Fibroblast of skin of right biceps (primary cell): ENCODE measurements at places on chromosomes 16 and 17.
A peak's percentile ranks its signal among the peaks of the same experiment; 100 is the strongest.

DNA sequence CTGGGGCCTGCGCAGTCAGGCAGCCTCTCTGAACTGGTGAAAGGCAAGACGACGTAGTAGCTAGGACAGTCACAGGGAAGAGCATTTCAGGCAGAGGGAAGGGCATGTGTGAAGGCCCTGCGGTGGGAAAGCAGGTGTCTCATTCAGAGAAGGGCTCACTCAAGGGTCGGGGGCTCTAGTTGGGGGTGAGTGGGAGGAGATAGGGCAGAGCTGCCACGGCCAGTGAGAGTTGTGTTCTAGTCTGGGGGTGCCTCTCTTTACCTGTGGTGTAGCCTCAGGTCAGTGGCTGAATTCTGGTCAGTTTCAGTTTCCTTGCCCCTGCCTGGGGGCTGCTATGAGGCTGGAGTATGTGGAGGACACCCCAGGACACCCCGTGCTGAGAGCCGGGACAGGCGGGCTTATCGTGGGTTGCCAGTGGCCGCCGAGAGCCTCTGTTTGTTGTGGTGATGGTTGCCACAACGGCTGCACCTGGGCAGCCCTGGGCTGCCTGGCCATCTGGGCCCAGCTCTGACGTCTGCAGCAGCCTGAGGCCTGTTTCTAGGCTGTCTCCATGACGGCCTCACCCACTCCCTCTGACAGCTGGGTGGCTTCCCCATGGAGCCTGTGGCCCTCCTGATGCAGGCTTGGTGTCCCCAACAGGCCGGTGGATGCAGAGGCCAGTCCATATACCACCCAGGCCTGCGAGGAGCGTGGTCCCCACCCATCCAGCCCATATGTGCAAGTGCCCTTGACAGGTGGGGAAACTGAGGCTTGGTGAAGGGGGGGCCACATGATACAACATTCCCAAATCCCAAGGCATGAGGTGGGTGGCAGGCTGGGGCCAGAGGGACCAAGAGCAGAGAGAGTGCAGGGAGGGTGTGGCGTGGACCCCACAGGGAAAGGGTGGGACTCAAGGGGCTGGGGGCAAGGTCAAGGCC is 10.8 kb downstream of the MAP2K3 start:
- DNase-seq: no peak

DNA sequence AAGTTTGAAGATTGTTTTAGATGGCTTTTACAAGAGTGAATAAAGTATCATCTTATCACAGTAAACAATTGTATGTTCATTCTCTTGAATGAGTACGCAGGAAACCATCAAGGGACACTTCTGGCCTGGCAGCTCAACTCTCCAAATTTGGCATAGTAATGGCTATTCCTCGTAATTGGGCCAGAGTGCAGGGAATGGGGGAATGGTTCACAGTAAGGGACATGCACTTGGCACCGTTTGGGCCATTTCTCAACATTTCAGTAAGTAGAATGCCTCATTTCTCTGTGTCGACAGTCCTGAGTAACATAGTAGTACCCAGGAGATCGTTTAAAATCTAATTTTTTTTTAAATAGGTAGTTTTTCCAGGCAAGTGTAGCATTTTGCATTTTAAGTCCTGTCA is 309.6 kb downstream of the KCNJ2 start:
- no peak for DNase-seq

- DNase-seq: peak; percentile 80
These were observed 252.3 kb downstream of the SNX29 start for GRCh38 chr16:12228602-12229499.

DNA sequence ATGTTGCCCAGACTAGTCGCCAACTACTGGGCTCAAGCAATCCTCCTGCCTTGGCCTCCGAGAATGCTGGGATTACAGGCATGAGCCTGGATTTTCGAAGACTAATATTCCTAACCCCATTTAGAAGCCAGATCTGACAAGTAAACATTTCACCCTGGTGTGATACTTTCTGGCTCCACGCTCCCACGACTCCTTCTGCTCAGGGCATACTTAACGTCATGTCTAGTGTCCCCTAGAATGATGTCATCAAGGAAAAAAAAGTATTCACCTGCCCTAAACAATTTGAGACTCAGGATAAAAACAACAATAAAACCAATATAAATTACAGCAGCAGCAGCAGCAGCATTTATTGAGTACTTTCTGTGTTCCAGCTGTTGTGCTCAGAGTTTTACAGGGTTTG is 13.2 kb downstream of the ITGB3 start:
- DNase-seq: peak; percentile 25

GRCh38 chr17:40819528-40820125 is 2.8 kb downstream of the KRT10 start:
- DNase-seq: peak; percentile 22

GRCh38 chr17:13775450-13775849 is 173.7 kb upstream of the HS3ST3A1 start:
- no peak for DNase-seq

GRCh38 chr16:80586476-80586875 is 45.7 kb downstream of the DYNLRB2 start:
- peak; percentile 43 for DNase-seq

- peak; percentile 57 for DNase-seq
These were observed 62.2 kb downstream of the DHRS7C start for GRCh38 chr17:9729034-9729650.

DNA sequence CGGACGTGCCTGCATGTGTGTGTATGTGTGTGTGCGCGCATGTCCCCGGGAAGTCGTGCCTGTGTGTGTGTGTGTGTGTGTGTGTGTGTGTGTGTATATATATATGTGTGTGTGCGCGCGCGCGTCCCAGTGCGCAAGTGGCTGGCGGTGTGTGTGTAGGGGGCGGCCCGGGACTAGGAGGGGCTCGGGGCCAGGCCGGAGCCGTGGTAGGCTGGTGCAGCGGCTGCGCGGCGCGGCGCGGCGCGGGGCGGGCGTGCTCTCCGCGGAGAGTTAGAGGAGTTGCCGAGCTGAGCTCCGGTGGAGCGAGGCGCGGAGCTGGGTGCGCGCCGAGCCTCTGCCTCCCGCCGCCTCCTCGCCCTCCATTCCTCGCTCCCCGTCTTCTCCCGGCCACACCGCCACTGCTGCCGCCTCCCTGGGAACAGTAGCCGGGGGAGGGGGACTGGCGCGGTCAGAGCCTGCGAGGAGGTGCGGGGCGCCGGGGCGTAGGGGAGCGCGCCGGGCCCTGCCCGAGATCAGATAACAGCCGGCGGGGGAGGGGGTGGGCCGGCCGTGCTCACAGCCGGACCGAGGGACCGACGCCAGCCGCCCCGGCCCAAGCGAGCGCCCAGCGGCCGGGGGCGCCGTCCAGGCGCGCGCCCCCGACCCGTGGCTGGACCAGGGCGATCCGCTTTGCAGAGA is at the start of gene KCNJ12:
KCNJ12 (plus strand) TSS at position 277 of the 678 bp plus-strand sequence. CDS start 38,986 bp downstream, outside the sequence.
- peak; percentile 22 for DNase-seq

DNA sequence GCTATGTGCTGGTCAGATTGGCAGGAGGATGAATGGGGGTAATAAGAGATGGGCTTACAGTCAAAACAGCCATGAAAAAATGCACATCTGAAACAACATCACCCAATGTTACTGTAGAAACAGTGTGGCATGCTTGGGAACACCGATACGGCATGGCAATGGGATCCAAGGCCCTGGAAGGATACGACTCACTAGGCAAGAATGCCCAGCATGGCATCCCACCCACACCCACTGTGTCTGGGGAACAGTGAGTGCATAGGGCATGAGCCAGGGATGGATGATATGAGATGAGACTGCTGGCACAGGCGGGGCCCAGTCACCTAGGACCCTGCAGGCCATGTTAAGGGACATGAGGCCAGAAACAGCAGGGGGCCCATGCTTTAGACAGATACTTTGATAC is 11.5 kb downstream of the TRIM25 start:
- DNase-seq: peak; percentile 53

- no peak for DNase-seq
These were observed 58.4 kb downstream of the TMEM100 start for GRCh38 chr17:55664287-55664686.

DNA sequence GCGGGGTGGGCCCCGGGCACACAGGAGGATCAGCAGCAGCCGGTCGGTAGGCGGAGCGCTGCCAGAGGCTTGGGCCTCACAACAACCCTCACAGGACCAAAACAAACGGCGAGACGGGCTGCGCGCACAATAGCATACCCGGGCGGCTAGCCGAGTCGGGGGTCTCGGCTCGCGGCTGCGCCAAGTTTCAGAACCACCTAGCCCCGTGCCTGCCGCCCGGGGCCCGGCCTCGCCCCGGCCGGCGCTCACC is 732 bp downstream of the ULK2 start:
- DNase-seq: peak; percentile 66

GRCh38 chr16:81651758-81652718 is 127.1 kb upstream of the PLCG2 start:
- DNase-seq: no peak

- DNase-seq: no peak
These were observed 64.9 kb downstream of the CDYL2 start for GRCh38 chr16:80739523-80739922.

DNA sequence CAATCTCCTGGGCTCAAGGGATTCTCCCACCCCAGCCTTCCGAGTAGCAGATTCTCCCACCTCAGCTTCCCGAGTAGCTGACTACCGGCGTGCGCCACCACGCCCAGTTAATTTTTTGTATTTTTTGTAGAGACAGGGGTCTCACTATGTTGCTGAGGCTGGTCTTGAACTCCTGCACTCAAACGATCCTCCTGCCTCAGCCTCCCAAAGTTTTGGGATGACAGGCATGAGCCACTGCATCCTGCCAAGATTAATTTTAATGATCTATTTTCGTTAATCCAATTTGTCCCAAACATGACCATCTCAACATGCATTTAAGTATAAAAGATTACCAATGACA is 1.2 kb downstream of the ZC3H7A start:
- no peak for DNase-seq

GRCh38 chr16:54687043-54687899 is 243.4 kb upstream of the IRX5 start:
- DNase-seq: no peak

- DNase-seq: no peak
These were observed 54.9 kb upstream of the CHMP6 start for GRCh38 chr17:80936723-80937122.

GRCh38 chr17:18002171-18002570 is 29.5 kb downstream of the DRC3 start:
- no peak for DNase-seq

DNA sequence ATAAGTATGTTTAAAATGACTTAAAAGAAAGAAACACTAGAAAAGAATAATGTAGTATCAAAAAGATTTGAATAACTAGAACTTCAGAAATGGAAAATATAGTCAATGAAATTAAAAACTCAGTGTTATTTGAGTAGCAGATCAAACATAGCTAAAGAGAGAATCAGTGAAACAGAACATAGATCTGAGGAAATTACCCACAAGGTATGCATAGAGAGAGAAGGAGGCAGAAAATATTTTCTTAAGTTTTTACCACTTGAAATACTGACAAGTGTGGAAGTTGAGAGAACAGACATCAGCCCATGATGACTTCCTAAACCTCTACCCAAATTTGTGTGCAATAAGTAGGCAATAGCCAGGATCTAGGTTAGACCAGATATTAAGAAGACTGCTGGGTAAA is 52.4 kb downstream of the ARHGAP17 start:
- DNase-seq: no peak

DNA sequence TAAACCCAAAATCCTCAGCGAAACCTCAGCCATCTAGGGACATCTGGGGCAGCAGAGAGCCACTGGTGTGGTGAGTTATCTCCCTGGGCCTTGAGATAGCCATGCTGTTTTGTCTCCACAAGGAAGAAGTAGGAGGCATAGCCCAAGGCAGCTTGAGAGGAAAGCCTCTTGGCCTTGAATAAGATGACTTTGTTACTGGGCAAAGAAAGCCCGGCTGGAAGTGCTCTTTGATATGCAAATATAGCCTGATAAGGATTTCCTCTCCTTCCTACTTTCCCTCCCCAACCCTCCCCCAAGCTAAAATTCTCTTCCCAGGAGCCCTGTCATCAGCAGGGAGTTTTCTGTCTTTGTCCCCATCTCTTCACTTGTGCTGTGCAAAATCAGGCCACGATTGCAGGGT is 694.4 kb downstream of the MAF start:
- no peak for DNase-seq

- no peak for DNase-seq
These were observed 5.3 kb downstream of the TMEM106A start for GRCh38 chr17:43216762-43217613.

DNA sequence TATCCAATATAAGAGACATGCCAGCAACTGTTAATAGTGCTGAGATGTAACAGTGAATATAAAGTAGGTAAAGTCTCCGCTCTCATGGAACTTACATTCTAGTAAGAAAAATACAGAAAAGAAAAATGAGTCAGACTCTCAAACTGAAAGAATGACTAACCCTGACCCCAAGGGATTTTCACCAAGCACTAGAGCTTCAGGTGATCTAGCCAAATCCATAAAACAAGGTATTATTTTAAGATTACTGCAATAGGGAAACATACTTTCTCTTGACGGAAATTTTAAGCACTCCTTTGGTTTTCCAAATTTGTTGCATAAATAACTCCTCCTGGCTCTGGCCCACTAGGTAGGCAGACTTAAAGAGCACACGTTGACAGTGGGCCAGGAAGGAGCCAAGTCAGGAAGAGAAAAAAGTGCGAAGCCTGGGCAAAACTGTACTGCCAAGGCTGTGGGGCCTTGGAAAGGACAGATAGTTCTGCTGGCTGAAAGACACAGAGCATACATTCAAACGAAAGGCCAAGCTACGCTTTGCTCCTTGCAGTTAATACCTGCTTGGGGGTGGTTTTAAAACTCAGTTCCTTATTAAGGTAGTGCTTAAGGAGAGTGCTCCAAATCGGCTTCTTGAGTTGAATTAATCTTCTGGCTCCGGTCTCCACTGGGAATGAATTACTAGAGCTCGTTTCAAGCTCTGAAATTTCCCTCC is 1.4 kb downstream of the GOT2 start:
- peak; percentile 60 for DNase-seq

GRCh38 chr16:17647879-17648872 is 177.4 kb upstream of the XYLT1 start:
- no peak for DNase-seq

DNA sequence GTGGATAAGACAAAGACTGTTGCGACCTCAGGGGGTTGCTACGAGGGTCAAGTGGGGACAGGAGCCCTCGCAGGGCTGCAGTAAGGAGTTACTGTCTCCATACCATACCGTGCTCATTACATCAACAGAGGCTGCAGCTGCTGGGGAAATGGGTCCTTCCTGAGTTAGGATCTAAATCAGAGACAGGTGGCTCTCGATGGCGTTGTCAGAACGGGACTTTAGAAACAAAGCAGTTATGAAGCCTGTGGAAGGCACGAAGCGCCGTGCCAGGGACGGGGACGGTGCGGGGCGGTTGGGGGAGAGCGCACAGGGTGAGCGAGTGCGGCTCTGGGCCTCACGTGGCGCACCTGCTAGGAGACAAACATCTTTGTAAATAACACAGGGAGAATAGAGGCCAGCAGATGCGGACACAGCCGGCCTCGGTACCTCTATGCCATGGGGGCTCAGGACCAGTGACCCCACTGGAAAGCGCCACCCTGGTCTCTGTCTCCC is 34.4 kb downstream of the ZCCHC14 start:
- peak; percentile 22 for DNase-seq

DNA sequence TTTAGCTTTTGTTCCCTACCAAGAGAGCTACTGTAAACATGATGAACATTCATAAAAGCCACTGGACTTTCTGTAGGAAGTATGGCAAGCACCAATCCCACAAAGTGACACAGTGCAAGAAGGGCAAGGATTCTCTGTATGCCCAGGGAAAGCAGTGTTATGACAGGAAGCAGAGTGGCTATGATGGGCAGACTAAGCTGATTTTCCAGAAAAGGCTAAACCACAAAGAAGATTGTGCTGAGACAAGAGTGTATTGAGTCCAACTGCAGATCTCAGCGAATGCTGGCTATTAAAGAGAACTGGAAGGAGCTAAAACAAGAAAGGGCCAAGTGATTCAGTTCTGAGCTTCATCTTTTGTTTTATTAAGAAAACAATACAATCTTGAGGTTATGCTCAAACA is 60.5 kb upstream of the EFCAB3 start:
- DNase-seq: no peak
